Keratinocyte (primary cell): ENCODE measurements at places on chromosomes 11 and 22.

- no peak for DNase-seq
Measured at GRCh38 chr22:39896313-39896996, 2.9 kb upstream of the ENTHD1 start.

DNA sequence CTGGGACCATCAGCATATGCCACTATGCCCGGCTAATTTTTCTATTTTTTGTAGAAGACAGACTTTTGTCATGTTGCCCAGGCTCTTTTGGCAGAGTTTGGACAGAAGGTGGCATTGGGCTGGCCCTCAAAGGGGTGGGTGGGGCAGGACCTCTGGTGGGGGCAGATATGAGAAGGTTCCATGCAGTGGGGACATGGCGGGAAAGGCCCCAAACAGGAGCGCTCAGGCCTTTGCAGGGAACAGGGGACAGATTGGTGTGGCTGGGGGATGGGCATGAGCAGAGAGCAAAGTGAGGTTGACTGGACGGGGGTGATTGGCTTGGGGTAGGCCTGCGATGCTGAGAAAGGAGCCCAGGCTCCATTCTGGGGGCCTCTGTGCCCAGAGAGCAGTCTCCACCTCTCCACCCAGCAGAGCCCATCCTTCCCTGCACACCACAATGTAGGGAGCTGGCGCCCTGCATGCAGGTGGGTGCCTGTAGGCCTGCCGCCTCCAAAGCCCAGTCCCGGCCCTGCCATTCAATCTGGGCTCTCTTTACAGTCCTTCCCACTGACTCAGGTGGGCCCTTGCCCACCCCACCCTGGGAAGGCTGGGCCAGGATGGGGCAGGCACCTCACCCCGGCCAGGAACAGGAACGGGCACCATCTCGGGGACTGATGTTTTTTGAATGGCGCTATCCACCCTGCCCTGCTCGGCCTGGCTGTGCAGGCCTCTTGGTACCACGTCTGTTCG is 98.7 kb downstream of the MORC2 start:
- no peak for DNase-seq

DNA sequence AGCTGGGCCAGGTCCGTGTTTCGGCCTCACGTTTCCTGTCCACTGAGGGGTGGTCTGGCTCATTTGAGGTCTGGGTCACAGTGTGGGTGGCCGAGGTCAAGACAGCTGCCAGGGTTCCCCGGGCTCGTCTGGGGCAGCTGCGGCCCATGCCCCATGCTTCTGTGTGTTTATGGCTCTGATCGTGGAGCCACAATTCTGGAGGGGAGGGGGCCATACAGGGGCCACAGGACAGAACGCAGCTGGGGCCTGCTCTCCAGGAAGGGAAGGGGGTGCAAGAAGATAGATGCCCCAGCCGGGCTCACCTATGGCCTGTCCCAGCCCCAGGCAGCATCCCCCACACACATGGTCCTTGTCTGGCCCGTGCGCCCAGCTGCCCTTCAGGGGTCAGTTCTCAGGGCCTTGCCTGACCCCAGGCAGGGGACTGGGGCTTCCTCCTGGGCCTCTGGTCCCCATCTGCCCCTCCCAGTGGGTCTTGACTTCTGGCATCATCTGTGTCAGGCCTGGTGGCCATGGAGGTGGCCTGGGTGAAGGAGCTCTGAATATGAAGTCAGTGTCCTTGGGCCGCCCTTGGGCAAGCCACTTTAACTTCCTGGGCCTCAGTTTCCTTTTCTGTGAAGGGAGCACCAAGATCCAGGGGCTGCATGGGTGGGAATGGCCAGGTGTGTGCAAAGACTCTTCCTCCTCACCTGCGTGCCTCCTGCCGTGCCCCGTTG is 8.4 kb downstream of the TSPAN32 start:
- DNase-seq: no peak

GRCh38 chr11:70783356-70783755 is 385.0 kb downstream of the CTTN start:
- DNase-seq: no peak

GRCh38 chr11:94519478-94520084 is 7.3 kb downstream of the C11orf97 start:
- DNase-seq: no peak

GRCh38 chr11:65539744-65540289 is 14.9 kb downstream of the SCYL1 start:
- DNase-seq: no peak

DNA sequence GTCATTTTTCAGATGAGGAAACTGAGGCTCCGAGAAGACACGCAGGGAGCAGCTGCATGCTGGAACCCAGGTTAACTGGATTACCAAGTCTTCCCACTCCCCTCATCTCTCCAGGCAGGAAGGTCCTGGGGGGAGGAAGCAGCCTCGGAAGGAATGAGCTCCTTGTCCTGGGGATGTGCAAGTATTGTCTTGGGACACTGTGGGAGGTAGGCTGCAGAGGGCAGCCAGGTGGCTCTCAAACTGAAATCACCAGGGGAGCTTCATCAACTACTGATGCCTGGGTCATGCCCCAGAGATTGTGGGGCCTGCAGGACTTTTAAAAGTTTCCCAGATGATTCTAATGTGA is 7.6 kb downstream of the GDPD5 start:
- no peak for DNase-seq

GRCh38 chr11:63598556-63598955 is 15.7 kb downstream of the PLAAT3 start:
- DNase-seq: no peak
